ENCODE measurements at places on chromosomes 4 and X.

DNA sequence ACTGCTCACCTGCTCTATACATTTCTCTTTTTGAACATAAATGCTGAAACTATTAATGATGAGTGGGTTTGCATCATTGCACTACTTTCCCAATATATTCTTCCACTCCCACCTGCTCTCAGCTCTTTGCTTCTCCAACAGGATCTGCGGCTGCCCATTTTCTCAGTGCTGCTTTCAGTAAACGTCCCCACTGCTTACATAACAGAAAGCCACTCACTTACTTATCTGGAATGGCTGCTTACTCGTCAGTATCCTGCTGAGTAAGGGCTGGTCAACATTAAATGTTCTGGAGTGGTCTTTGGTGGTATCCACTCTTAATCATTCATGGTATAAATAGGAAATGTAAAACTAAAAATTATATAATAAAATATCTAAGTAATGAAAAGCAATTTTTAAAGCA lies 112.8 kb upstream of the HPF1 start:
- no peak for DNase-seq

DNA sequence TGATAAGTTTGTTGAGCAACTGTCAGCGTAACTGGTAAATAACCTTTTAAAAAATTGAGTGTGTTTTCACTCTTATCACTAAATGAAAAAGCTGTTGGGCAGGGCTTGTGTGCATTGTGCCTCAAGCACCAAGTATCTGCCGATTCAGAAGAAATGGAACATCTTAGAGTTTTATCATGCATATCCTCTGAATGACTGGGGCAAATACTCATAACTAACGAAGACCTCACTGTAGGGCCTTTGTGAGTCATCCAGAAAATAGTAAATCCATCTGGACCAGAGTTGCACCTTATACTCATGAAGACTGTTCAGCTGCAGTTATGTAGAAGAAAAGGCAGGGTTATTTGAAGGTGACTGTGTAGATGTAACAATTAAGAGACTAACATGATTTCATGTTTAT lies 222.1 kb downstream of the CAMK2D start:
- DNase-seq = no peak

- no peak for DNase-seq
Measured at GRCh38 chrX:132716006-132716405, 227.2 kb upstream of the MBNL3 start.

DNA sequence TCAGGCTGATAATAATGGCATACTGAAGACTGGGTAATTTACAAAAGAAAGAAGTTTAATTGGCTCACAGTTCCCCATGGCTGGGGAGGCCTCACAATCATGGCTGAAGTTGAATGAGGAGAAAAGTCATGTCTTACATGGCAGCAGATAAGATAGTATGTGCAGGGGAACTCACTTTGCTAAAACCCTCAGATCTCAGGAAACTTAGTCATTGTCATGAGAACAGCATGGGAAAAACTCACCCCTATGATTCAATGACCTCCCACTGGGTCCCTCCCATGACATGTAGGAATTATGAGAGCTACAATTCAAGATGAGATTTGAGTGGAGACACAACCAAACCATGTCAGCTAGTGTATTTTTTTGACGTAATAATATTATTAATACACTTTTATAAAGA lies 149.8 kb upstream of the BOD1L1 start:
- DNase-seq = no peak

DNA sequence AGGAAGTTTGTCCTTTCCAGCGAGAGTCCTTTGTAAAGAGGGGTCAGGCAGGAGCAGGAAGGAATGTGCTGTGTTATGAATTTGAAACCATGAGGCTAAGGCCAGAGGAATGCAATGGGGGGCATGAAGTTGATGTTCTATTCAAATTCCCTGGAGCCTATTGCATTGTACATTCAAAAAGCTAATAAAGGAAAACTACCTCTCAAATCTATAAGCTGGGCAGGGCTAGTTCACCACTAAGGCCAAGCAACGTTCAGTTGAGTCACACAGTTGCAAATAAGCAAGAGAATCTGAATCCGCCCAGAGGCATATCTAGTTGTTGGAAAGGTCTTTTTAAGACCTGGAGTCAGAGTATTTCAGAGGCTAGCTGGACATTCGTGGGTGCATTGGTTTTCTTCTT lies 148.3 kb downstream of the DCTD start:
- DNase-seq = no peak

DNA sequence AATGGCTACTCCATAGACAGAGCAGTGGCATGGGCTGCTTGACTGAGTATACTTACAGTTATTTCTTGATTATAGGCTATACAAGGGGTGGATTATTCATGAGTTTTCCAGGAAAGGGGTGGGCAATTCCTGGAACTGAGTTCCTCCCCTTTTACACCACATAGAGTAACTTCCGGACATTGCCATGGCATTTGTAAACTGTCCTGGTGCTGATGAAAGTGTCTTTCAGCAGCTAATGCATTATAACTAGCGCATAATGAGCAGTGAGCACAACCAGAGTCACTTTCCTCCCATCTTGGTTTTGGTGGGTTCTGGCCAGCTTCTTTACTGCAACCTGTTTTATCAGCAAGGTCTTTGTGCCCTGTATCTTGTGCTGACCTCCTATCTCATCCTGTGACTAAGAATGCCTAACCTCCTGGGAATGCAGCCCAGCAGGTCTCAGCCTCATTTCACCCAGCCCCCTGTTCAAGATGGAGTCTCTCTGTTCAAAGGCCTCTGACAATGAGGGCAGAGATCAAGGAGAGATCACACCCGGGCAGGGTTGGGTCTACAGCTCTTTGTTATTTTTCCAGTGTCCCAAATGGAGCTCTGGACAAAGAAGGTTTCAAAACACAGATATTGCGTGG lies 468.4 kb upstream of the PRKX start:
- DNase-seq = no peak

All from SHP77 treated with DMSO at 0.1 percent for 48 hours (cell line).